ENCODE measurements at places on chromosomes 7 and 10. TPM values are rescaled to one million over a fixed set of nuclear protein-coding genes. Genes with fewer than 3 reads are reported as not detected.
A peak's percentile ranks its signal among the peaks of the same experiment; 100 is the strongest.

GRCh38 chr7:141649865-141650634, 51.9 kb downstream of the DENND11 start:
- DNase-seq: peak; percentile 74

Gene MPLKIP
- total RNA-seq: 25.8 TPM

DNA sequence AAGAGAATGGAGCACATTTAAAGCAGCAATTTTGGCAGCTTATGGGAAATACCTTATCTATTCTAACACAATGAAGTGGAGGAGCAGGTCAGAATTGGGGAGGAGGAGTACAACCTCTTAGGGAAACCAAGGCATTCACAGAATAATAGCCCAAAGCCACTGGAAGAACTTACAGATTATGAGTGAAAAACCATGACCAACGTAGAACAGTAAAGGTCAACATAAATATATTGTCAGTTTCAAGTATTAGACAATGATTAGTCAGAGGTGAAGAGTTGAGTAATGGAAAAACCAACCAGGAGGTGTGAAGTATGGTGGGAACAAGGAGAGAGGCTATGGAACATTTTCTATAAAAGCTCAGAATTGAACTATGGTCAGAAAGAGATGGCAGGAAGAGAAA, 304.3 kb upstream of the SP4 start:
- DNase-seq: no peak

Gene BEND7
- 28.0 TPM for total RNA-seq

Data from aorta (tissue), 5 donors.